ENCODE measurements at places on chromosomes 12 and 14.

DNA sequence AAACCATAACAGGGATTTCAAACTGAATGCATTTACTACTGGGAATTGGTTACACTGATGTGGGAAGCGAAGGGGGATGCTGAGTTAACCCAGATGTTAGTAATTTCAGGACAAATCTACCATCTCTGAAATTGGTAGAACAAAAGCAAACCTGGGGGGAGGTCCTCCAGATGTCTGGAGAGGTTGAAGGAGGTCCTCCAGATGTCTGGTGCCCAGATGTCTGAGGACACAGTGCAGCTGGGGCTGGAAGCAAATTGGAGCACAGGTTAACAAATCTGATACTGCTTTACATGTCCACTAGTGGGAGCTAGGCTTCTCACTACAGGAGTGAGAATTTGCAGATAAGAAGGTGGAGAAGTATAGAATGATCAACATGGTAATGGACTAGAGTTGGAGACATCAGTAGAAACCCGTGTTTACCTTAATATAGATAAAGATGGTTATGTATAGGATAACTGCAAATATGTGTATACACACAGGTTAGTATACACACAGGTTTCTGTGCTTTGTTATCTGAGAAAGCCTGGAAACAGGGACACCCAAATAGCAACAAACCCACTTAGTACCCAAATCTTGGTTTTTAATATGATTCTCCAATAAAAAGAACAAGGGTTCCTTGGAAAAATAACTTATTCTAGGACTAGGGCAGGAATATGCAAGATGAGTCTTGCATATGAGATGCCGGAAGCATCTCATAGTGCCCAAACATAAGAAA lies 162.5 kb downstream of the C12orf50 start:
- DNase-seq: no peak

DNA sequence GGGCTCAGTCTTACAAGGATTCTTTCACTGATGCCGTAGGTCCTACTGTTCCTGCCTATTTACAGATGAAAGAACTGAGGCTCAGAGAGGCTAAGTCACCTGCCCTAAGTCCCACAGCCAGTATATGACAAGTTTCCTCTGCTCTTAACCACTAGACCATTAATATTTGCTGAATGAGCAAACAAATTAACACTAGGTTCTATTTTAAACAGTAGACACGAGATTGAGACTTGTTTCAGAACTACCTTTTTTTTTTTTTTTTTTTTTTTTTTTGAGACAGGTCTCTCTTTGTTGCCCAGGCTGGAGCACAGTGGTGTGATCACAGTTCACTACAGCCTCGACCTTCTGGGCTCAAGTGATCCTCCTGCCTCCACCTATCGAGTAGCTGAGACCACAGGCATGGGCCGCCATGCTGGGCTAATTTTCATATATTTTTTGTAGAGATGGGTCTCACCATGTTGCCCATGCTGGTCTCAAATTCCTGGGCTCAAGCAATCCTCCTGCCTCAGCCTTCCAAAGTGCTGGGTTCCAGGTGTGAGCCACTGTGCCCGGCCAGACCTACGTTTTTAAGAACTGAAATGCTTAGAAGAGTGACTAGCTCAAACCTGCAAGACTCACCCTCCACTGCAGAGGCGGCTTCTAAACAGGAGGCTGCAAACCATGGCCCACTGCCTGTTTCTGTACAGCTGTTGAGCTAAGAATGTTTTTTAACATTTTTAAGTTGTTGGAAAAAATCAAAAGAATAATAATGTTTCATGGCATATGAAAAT lies 12.9 kb downstream of the SYNE3 start:
- DNase-seq: no peak

GRCh38 chr14:104436741-104437701 lies 142.5 kb upstream of the C14orf180 start:
- no peak for DNase-seq

GRCh38 chr12:107618106-107618505 lies 67.5 kb upstream of the PWP1 start:
- DNase-seq: no peak

DNA sequence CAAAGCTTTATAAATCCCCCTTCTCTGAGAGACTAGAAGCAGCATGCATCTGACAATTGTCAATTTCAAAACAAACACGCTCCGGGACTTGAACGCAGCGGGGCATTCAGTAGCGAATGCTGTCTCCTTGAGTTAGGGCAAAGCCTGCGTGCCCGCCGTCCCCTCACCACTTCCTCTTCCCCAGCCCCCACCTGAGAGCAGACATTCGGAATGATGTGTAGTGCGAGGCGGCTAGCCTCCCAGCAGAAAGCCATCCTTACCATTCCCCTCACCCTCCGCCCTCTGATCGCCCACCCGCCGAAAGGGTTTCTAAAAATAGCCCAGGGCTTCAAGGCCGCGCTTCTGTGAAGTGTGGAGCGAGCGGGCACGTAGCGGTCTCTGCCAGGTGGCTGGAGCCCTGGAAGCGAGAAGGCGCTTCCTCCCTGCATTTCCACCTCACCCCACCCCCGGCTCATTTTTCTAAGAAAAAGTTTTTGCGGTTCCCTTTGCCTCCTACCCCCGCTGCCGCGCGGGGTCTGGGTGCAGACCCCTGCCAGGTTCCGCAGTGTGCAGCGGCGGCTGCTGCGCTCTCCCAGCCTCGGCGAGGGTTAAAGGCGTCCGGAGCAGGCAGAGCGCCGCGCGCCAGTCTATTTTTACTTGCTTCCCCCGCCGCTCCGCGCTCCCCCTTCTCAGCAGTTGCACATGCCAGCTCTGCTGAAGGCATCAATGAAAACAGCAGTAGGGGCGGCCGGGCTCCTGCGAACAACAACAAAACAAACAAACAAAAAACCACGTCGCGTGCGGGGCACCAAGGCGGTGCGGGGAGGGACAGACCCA lies 2.2 kb downstream of the PRMT8 start:
- no peak for DNase-seq

DNA sequence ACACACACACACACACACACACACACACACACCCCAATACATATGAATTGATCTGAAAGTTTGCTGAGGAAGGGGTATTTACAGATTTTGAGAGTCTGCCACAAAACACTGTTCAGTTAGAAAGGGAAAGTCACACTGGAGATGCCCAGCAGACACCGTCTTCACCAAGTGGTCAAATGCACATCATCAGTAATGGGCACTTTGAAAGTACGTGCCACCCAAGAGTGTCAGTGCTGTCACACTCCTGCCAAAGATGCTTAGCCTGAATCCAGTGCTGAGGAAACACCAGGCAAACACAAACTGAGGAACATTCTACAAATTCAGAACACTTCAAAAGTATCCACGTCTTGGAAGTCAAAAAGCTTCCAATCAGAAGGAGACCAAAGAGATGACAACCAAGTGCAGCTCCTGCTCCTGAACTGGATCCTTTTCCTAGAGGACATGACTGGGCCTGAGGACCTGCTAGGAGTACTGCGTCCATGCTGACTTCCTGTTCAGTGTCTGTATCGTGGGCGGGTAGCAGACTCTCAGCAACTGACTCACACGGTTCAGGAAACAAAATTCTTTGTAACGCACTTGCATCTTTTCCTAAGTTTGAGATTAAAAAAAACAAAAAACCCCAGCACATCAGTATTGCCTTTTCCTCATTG lies 18.6 kb downstream of the PSMC1 start:
- DNase-seq: peak; percentile 14

DNA sequence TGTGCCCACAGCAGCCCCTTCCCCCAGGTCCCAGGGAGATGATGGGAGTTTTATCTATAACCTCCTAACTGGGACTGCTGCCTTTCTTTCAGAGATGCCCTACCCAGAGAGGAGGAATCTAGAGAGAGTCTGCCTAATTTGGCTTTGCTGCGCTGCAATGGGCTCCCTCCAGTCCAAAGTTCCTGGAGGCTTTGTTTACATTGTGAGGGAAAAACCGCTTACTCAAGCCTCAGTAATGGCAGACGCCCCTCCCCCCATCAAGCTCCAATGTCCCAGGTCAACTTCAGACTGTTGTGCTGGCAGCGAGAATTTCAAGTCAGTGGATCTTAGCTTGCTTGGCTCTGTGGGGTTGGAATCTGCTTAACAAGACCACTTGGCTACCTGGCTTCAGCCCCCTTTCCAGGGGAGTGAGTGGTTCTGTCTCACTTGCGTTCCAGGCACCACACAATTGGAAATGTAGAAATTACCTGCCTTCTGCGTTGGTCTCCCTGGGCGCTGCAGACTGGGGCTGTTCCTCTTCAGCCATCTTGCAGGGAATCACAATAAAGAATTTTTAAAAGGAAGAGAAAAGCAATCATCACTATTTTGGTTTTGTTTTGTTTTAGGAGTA lies 262.5 kb downstream of the FOXG1 start:
- no peak for DNase-seq

DNA sequence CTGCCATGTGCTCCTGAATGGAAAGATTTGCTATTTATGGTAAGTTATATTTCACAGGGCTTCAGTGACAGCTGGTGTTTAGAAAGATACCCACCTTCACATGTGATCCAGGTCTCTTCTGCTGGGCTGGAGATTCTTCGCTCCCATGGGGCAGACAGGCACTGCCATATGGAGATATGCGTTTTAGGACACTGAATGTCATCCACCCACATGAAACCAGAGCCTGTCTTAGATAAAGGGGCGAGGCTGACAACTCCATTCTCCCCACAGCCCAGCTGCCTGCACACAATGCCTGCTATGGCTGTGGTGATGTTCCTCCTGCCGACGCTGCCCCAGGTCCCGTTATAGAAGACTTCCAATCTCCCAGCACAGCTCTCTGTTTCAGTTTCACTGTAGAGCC lies 69.4 kb downstream of the ACSM4 start:
- DNase-seq: no peak
